NCI-H774 (cell line): ENCODE measurements at places on chromosomes 2 and 18.

- DNase-seq, result no peak
Observed at GRCh38 chr18:6405237-6406074, 9.3 kb downstream of the L3MBTL4 start.

DNA sequence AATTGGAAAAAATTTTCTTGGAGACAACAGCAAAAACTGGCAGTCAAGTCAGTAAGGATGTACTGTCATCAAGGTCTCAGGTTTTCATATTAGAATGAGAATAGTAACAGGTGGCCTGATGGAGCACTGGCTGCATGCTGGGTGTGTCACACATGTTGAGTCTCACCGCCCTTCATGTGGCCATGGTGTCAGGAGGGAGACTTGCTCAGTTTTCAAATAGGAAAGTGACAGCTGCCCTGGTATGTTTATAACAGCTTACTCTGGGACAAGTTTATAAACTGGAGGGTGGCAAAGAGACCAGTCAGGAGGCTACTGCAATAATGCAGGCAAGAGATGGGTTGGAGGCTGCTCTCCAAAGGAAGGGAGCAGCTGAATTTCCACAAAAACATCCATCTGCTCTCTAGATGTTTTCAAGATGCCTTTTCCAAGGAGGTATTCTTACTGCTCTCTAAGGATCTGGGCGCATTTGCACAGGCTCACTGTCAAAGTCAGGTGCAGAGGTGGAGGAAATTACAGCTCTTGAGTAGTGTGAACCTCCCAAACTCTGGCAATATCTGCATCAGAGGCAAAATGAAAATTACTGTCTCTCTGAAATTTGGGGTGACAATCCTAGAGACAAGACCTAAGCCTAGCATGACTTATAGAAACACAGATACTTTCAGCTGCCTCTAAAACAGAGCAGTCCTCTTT, 321.9 kb upstream of the RAB12 start:
- no peak for DNase-seq

GRCh38 chr2:229431327-229431954, 160.4 kb upstream of the PID1 start:
- peak; percentile 47 for DNase-seq

DNA sequence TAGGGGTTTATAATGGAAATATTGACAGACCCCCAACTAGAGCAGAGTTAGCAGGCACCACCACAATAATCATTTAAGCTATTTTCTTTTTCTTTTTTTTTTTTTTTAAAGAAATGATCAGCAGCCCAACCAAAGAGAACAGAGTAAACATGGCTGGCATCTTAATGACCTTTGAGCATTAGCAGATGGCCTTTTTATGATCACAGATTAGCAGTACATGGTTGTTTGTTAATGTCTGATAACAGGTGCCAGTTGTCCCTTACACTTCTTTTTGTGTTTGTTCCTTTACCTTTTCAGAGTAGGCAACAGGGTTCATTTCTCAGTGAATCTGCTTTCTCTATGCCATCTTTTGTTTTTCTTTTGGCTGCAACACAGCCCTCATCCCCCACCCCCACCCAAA, 747.0 kb downstream of the BCL11A start:
- peak; percentile 39 for DNase-seq

DNA sequence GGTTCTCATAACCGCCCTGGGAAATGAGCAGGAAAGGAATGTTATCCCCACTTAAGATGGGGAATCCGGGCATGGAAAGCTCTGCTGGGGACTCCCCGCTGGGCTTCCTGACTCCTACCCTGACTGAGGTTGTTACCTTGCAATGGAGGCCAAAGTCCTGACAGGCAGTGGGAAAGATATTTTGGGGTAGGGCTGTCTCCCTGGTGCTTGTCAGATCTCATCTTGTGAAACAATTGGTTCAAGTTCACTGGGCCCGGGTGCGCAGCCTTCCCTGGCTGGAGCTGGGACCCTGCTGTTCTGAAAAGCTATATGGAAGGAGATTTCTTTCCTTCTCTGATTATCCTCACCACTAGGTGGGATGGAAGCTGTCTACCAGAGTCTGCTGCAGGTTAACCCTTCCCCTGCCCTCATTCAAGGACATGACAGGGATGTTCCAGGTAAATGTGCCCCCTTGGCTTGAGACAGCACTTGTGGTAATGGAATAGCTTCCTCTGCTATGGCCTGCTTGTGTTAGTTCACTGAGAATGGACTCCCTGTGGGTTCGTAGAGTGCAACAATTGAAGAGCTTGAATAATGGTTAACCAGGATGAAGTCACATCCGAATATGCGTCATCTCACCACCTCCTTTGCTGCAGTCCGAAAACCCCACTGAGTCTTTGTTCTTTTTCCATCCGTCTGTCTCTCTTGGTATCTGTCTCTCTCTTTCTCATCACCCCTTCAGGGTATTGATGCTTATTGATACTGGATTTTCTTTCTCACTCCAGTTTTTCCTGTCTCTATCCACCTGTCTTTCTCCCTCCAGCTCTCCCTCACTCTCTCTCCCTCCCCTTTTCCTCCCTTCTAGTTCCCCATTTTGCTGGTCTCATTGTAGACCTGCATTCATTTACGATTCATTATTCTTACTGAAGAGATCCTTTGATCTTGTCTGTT, 67.8 kb upstream of the EPAS1 start:
- DNase-seq, result no peak

DNA sequence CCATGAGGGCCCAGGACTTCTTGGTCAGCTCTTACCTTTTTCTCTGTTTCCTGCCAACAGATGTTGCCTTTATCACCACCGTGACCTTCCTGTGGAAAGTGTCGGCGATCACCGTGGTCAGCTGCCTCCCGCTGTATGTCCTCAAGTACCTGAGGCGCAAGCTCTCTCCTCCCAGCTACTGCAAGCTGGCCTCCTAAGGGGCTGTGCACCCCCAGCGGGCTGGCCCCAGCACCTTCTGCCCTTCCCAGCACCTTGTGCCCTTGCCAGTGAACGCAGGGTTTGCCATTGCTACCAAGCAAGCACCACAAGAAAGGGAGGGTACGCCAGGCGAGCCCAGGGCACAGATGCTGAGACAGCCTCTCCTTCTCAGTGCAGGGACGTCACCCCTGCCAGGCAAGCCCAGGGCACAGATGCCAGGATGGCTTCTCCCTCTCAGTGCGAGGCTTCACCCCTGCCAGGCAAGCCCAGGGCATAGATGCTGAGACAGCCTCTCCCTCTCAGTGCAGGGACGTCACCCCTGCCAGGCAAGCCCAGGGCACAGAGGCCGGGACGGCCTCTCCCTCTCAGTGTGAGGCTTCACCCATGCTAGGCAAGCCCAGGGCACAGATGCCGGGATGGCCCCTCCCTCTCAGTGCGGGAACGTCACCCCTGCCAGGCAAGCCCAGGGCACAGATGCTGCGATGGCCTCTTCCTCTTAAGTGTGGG, 18.4 kb upstream of the NFATC1 start:
- no peak for DNase-seq

GRCh38 chr2:176321916-176322315, 52.7 kb downstream of the MTX2 start:
- DNase-seq, result no peak

GRCh38 chr2:191566344-191566743, 111.6 kb upstream of the NABP1 start:
- DNase-seq, result peak; percentile 44

DNA sequence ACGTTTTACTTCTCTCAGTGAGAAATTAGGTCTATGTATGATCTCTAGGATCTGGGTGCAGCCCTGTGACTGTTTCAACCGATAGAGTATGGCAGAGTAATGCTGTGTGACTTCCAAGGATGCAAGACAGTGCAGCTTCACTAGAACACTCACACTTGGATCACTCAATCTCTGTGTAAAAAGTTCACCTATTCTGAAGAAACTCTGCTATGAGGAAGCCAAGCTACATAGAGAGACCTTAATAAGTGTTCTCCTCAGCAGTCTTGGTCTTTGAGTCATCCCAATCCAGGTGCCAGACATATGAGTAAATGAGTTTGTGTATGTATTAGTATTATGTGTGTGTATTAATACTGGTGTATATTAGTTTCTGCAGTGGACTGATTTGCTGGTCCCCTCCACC, 335.0 kb downstream of the NR4A2 start:
- no peak for DNase-seq
